ENCODE measurements at places on chromosomes 2 and 18.

- peak; percentile 68 for DNase-seq
Observed at GRCh38 chr2:210199186-210199765, 26.0 kb downstream of the ACADL start.

DNA sequence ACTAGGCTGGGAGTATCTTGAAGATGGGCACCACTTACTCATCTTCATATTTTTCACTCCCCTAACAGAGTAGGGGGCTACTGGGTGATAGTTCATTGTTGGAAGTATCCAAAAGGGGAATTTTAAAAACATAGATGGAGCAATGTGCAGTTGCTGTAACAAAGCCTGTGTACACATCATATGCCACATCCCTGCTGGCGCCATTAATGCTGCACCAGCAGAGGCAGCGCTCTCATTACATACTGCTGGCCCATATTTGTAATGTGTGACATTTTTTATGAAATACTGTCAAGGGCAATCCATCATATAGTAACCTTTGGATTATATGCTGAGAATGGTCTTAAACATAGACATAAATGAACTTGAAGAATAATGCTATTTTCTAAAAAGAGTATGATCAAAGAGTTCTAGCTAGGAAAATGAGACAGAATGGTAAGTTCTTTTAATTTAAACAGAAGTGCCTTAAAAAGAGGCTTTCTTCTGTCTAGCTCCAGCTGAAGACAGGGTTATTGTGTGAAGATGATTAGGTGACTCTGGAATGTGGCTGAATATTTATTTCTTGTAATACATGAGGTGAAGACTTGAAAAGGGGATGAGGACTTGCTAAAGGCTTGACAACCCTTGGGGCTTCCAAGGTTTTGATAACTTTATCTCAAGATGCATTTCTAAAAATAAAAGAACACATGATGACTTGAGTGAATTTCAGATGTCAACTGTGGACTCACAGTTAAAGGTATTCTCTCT lies 2.4 kb upstream of the TMEM178A start:
- DNase-seq = peak; percentile 23

- DNase-seq = no peak
Observed at GRCh38 chr2:64489081-64489751, 34.9 kb upstream of the AFTPH start.

DNA sequence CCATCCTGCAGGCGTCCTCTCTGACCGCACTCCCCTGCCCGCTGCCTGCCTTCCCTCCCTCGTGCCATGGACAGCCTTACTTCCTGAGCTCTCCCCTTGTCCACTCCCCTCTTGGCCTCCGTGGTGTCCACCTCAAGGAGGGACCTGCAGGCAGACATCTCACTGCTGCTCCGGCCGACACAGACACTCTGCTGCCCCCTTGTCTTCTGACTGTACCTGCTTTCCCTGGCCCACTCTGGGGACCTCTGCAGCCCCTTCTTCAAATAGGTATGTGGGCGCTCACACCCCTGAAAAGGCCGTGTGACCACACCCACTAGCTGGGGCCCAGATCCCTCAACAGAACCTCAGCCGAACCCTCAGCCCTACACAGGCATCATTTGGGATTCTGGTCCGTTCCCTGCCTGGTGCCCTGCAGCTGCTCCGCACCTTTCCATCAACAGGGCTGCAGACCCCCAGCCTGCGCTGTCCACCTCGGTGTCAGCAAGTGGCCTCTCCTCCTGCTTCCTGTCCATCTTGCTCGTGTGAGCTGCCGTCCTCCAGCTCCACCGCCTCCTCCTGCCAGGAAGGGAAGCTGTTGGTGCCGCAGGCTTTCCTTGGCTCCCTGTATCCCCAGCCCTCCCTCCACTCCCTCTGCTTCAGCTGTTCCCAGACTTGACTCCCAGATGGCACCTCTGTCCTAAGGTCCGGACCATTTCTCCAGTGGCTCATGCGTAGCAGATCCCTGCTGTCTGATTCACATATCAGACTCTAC lies 94.1 kb downstream of the KLHL29 start:
- no peak for DNase-seq

DNA sequence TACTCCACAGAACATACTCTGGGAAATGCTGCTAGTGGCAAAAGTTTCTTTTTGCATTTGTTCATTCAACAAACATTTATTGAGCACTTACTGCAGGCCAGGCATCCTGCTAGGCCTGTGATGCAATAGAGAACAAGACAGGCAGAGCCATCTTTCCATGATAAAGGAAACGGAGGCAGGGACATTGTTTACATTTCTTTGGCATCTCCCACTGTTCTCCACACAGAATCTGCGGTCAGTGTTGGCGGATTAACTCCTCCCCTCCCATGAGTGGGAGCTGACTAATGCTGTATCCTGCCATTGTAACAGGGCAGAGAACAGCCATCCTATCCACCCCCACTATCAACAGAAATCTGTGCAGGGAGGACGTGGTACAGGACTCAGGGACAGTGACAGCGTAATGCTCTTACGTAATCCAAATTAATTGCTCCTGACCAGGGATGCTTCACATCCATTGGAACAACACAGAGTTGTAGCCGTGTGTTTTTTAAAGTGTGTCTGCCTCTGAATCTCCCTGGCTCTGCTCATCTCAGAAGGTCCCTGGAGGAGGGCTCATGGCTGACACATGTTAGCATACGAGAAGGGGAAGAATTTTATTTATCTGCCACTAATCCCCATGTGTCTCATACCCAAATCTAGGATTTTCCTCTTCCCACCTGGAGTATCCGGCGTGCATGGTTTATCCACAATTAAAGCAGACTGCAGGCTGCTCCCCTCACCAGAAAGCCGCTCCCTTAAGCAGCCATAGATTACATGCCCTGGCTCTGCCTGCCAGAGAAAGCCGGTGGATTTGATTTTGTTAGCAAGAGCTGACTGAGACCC lies 32.3 kb downstream of the STEAP3 start:
- DNase-seq = no peak

DNA sequence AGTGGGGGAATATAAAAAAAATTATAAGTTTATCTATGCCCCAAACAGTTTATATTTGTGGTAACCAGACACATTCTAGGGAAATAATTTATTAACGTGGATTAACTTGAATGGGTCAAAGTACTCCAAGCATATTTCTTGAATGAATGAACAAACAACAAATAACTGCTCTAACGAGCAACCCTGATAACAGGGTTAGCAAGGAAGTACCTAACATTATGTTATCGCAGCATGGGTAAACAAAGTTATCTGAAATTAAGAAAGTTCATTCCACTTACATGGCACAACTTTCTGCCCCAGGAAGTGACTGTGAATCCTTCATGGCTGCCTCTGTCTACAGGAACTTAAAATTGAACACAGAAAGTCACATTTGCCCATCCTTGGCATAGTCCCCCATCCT lies 812.9 kb upstream of the ACVR2A start:
- no peak for DNase-seq

DNA sequence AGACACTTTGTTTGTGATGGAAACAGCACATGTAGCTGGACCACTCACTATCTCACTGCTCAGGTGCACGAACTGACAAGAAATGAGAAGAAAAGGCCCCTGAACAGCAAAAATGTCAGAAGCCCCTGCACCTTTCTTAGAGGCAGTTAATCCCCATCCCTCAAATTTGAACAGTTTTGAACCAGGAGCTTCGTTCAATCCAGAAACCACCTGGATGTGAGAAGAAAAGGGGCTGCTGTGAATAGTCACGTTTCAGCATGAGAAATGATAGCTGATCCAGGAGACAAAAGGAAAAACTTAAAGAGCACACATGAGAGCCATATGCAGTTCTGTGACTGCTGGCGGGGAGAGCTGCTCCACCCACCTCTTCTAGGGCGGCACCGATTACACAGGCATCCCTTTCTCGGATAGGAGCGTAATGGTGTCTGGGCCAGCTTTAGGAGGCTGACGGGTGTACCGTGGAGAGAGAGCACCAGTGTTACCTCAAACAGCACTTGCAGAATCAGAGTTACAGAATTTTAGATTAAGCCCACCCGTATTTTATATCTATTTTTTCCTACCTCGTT lies 117.0 kb upstream of the EML6 start:
- no peak for DNase-seq

DNA sequence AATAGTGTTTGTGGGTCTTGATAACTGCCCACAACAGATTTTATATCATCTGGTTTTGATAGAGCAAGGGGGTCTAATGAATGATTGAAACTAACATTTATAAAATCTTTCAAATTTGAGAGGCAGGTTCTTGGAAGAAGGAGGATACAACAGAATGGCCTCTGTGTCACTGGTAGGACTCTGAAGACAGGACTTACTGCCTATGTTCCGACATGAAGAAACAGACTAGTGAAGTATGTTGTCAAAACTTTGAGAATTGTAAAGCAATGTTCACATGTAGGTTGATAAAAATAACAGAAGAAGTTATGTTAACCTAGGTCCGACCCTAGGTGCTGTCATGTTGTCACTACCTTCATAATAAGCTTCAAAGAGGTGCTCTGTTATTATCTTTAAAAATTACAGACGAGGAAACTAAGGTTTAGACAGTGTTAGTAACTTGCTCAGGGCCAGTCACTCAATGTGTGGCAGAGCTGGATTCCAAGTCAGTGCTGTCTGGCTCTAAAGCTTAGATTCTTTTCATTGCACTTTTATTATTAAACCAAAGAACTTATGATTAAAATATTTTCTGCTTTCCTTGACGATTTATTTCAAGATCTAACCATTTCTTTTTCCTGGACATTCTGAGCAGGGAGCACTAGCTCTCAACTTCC lies 146.2 kb downstream of the RPIA start:
- no peak for DNase-seq

- peak; percentile 76 for DNase-seq
Observed at GRCh38 chr2:241649404-241649803, 11.9 kb downstream of the ATG4B start.

- DNase-seq = no peak
Observed at GRCh38 chr18:6431659-6432318, 17.1 kb upstream of the L3MBTL4 start.

DNA sequence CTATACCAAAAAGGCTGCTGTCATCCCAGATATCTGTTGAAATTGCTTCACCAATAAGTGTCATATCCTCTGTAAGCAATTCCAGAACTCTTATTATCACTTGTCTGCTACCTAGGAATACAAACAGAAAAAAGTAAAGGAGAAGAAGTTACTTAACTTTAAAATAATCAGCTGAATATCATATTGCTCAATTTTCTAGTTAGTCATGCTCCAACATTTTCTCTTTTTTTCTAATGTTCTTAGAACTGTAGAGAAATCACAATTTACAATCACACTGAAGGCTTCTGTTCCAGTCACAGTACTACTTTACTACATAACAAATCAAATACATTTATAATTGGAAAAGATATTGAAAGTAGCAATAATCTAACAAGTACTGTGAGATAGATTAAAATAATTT lies 17.4 kb downstream of the RTTN start:
- no peak for DNase-seq

- DNase-seq = peak; percentile 76
Observed at GRCh38 chr18:8988260-8988871, 114.1 kb upstream of the NDUFV2 start.

DNA sequence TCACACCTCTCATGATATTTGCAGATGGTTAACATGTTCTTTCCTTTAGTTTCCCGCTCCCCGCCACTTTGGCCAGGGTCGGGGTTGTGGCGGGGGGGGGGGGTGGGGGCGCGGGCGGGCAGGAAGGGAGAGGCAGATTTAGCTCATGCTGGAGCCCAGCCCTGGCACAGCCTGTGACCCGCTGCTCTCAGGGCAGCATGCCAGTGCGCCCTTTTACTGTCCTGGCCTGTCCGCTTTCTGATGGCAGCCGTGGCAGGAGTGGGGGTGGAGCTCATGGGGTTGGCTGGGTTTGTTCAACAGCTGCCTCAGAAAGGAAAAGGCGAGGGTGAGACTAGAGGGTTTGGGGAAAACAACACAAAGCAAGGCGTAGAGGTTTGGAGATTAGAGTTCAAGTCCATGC lies 56.1 kb downstream of the TNP1 start:
- no peak for DNase-seq

DNA sequence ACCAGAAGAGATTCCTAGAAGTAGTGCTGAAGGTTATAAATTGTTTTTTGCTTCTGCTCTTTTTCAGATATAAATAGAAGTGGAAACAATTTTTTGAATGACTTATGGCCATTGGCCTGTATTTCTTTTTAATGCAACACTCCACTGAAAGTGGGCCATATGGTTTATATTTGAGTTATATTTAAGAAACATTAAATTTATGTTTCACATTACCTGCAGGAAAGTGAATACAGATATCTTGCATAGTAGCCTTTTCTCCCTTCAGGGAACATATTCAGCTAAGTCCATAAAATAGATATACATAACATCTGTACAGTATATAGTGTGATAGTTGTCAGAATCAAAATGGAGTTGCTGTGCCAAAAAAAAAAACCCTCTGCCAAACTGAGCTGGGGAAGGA lies 53.1 kb upstream of the EFEMP1 start:
- no peak for DNase-seq

GRCh38 chr2:2754940-2755339 lies 423.9 kb upstream of the MYT1L start:
- DNase-seq = no peak

DNA sequence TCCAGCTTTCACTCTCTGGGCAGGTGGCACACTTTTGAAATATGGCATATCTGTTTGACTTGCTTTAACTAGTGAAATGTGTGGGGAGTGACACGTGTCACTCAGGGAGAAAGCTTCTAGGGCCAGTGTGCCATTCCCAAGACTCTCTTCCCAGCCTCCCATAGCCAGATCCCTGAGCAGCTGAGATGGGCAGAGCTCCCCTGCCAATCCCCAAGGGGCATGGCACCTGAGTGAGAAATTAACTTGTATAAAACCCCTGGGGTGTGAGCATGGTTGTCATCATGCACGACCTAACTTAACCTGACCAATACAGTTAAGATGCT lies 39.0 kb upstream of the MARCO start:
- DNase-seq = no peak

DNA sequence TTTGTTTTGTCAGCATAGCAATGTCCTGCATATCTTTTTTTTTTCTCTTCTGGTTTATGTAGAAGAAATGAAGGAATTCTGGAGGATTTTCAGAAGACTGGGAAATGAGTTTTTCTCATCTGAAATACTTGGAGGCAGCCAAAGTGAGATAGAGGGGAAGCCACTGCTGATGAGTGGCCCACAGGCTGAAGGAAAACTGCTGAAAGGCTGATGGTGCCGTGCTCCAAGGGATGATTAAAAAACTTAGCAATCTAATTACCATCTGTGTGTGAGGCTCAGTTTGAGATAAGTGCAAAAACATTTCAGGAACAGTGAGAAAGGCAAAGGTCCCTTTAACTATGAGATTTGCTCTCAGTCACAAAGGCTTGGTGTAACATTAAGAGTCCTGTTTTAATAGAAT lies 98.5 kb downstream of the EVA1A start:
- DNase-seq = no peak

GRCh38 chr2:8193686-8194615 lies 487.9 kb upstream of the ID2 start:
- no peak for DNase-seq

GRCh38 chr2:73701968-73702665 lies 35.0 kb downstream of the TPRKB start:
- DNase-seq = no peak

DNA sequence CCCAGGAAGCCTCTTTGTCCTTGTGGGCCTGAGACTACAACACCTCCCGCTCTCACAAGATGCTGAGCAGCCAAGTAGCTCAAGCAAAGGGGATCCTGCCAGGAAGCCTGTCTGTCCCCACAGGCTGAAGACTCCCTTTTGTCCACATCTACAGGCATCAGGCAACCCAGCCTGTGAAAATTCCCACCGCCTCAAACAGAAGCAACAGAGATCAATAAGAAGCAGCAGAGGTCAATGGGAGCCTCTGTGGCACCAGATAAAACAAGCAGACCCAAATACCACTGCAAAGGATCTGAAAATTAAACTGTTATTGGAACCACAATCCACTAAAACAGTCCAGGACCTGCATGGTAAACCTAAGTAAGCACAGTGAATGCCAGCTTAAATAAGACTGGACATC lies 48.5 kb downstream of the ASXL2 start:
- DNase-seq = no peak

Measured in NCI-H1694 treated with DMSO at 0.1 percent for 48 hours (cell line).